Naive thymus-derived CD4-positive, alpha-beta T cell (primary cell): ENCODE measurements at places on chromosomes 1 and 21.

DNA sequence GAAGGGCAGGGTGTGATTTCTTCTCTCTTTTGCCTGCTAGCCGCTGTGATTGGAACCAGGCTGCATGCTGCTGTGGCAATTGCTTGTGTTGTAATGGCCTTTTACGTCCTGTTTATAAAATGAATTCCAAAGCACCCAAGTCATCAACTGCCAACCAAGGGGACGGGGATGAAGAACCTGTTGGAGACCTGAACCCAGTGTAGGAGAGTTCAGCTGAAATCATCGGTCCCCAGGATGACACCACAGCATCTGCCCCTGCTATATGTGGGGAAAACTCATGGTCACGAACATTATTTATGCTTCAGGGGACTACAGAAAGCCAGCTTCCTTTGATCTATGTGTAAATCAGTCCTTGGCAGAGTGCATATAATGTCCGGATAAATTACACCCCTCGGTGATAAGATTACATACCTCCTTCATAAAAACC is 3.8 kb downstream of the TMEM167B start:
- no peak for DNase-seq

- DNase-seq = no peak
These were observed 10.6 kb downstream of the G0S2 start for GRCh38 chr1:209685821-209686220.

DNA sequence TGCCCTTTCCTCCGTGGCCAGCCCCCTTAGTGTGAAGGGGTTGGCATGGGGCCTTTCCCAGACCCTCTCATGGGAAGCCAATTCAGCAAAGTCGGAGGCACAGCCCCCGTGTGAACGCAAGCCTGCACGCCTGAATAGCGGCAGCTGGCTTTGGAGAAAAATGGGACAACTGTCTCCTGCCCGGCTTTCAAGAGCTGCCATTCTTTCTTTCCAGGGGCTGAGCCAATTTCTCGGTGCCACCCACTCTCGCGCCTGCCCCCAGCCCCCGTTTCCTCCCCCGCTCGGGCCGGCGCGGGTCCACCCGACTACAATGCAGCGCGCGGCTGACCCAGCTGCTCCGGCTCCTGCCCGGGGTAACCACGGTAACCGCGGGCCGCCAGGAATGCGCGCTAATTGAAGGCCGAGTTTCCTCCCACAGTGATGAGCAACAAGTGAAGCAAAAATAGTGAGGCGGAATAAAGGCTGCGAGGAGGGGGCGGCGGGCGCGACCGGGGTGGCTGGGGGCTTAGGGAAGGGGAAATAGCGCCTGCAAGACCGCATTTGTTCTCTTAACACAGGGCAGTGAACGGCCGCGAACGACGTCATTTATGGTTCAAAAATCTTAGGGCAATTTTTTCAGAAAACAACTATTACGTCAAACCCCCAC is 27.8 kb downstream of the ILDR2 start:
- no peak for DNase-seq

- no peak for DNase-seq
These were observed 412 bp downstream of the GPR25 start for GRCh38 chr1:200873116-200873670.

DNA sequence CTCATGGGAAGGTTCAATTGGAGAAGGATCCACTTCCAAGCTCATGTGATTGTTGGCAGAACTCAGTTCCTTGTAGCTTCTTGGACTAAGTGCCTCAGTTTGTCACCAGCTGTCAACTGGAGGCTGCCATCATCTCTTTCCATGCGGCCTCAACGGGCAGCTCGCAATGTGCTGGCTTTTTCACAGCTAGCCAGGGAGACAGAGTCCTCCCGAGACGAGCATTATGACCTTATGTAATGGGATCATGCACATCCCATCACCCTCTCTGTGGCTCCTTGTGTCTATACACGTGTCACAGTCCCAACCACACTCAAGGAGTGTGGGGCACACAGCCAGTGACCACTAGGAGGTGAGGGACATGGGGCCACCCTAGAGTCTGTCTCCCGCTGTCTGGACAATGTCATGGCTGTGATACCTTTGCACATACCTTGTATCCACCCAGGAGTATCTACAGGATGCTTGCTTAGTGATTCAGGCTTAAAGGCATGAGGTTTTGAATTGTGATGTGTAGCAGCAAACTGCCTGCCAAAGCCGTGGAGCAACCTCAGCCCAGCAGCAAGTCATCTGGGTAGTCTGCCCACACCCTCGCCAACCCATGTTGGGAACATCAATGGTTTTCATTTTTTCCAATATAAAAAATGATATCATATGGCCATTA is 3.9 kb upstream of the KRTAP10-6 start:
- no peak for DNase-seq

- DNase-seq = no peak
These were observed 3.5 kb upstream of the FCMR start for GRCh38 chr1:206925106-206925736.
